ENCODE measurements at places on chromosomes 1 and 21.

GRCh38 chr1:116777831-116778830 is 23.9 kb downstream of the CD2 start:
- no peak for DNase-seq

DNA sequence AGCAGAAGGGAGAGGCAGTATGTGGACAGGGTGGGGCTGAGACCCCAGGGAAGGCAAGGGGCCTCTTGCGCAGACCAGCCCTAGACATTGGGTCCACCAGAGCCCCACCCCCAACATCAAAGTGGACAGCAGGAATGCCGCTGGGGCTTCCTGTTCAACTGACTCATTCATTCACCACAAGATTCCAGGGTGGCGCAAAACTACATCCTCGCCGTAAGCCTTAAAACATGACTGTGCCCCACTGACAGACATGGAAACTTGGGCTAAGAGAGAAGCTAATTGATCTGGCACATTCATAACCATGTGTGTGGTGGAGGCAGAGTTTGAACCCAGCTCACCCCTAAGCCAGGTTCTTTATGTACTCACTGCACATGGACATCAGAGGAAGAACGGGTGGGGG is 14.0 kb downstream of the COL16A1 start:
- no peak for DNase-seq

- no peak for DNase-seq
Observed at GRCh38 chr1:178143730-178144690, 50.1 kb downstream of the RASAL2 start.

GRCh38 chr1:7218210-7218832 is 433.1 kb downstream of the CAMTA1 start:
- no peak for DNase-seq

GRCh38 chr1:41502912-41503311 is 18.4 kb upstream of the EDN2 start:
- DNase-seq = no peak

DNA sequence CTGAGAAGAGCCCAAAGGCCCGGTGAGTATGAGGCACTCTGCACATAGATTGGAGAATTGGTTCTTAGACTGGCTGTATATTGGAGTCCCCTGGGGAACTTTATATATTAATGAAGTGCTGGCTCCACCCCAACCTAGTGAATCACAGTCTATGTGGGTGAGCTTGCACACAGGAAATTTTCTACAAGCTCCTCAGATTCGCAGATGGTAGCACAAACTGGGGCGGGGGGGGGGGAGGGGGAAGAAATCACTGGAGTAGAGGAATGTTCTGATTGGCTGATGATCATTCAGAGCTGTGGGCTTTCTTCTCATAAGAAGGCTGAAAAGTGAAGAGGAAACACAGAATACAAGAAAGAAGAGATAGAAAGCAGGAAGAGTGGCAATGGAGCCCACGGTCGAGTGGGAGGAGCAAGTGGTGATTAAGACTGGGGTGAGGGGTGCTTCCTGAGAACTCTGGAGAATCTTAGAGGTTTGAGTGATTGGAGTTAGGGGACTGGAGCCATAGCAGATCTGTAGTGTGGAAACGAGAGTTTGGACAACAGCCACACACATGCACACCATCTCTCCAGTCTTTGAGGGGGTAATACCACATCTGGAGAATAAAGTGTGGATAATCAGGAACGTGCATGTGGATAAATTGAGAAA is 465.9 kb upstream of the DAB1 start:
- no peak for DNase-seq

- no peak for DNase-seq
Observed at GRCh38 chr1:62218604-62219003, 24.0 kb downstream of the L1TD1 start.

GRCh38 chr1:40796939-40797667 is 13.5 kb downstream of the KCNQ4 start:
- DNase-seq = no peak

DNA sequence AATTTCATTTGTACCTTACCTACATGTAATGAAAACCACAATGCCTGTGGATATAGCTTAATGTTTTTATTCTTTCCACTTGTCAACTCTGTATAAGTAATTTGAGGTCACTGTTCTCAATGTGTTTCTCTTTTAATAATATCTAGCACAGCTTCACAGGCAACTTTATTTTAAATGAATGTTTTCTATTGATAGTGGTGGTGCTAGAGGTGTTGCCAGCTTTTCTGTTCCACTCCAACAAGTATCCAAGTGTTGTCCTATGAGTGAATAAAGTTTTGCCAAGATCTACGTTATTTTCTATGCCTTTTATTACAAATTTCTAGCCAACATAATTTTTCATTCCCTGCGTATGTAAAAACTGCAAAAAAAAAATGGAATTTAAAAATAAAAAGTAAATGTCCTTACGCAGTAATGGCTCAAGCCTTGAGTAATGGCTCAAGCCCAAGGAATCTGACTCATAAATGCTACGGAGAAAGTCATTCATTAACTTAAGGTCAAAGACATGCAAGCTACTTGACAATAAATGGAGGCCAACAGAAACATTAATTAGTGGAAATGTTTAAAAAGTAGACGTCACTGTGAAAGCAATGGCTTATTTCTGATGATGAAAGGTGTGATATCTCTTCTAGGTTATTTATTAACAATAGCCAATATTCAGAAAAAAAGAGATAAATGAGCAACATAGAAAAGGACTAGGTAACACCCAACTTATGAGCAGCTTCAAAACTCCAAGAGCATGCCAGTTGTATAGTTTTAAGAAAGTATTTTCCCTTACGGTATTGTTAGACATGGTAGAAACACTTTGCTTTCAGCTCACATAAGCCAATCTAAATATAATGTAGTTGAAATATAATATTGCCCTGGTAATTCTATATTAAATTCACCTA is 71.4 kb downstream of the SLC44A5 start:
- DNase-seq = no peak

DNA sequence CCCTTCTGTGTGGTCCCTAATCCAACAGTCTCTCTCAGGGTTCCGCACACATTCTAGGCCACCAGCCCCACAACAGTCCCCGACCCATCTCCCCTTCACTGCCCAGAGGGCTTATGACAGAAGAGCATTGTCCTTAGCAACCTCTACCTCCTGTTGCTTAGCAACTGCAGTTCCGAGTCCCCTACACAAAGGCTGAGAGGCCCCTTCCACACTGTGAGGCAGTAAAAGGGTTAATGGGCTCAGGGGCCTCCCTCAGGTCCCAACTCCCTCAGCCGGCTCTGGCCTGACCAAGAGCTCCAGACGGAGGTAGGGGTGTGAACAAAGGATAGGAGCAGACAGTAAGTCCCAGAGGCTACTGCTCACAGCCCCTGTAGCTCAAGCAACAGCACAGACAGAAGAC is 4.3 kb downstream of the IGSF9 start:
- no peak for DNase-seq

GRCh38 chr1:153649137-153649862 is 9.2 kb upstream of the SNAPIN start:
- DNase-seq = no peak

- DNase-seq = no peak
Observed at GRCh38 chr21:42666023-42666747, 12.8 kb downstream of the PDE9A start.

DNA sequence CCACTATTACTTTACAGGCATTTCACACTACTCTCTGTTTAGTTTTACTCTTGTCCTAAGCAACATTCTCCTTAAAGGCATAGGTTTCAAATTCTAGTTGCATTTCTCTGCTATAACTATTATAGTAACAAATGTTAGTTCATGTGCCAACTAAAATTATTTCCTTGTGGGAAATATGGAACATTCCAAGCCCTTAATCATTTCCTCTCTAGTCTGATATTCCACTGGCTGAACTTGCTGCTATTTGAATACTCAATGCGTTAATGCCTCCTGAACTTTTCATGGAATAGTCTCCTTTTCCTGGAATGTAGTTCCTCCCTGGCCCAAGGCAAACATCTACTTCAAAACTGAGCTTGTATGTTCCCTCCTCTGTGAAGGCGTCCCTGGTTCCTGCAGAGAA is 19.3 kb upstream of the TBX19 start:
- DNase-seq = no peak
